ENCODE measurements at places on chromosomes 12 and 14.

DNA sequence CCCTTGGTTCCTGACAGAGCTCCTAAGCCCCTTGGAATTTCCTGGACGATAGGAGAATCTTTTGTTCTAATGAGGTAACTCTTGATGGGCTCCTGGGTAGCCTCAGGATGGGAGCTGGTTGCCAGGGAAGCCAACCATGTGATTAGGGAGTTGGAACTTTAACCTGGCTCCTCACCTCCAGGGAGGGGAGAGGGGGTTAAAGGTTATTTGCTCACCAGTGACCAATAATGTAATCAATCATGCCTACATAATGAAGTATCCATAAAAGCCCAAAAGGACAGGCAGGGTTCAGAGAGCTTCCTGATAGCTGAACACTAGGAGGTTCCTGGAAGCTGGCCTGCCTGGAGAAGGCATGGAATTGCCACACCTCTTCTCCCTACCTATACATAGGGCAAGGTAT lies 6.2 kb upstream of the CNOT2 start:
- DNase-seq: no peak

DNA sequence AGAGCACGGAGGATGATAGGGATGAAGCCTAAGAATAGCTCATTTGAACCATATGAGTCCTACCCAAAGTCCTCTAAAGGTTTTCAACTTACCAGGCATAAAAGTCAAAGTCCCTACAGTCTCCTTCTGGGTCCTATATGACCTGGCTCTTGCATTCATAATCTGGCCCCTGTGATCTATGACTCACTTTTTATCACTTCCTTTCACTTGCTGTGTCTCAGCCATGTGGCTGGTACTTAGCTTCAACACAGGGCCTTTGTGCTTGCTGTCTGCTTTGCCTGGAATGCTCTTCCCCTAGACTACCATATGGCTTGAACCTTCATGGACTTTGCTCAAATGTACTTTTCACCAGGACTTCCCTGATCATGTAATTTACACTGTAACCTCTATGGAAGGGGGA lies 137.6 kb upstream of the TMTC1 start:
- DNase-seq: no peak

DNA sequence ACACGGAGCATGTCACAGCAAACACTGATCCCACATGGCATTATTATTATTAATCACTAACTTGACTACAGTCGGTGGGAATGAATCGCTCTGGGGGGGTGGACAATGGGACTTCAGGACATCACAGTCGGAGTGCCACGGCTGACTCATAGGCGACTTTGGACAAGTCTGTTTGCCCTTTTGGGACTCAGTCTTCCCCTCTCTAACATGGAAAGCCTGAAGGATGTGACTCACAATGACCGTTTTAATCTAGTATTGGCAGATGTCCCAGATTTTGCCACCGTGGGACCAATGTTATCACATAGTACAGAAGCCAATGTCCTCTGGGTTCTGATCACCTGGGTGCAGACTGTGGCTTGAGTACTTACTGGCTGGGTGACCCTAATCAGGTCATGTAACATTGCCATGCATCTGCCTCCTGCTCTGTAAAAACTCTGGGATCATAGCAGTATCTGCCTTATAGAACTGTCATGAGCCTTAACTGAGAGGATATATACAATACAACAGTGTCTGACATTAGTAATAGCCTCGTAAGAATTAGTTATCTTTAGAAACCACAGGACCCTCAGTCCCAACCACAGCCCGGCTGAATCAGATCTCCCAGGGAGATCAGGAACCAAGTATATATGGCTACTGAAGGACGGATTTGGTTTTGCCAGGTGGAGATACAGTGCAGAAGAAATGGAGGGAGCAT lies 362.6 kb downstream of the BCL11B start:
- no peak for DNase-seq

- DNase-seq: no peak
These were observed 1.3 kb downstream of the FBXO33 start for GRCh38 chr14:39430762-39431415.

GRCh38 chr12:16607906-16608775 lies 2.2 kb upstream of the LMO3 start:
- DNase-seq: no peak

DNA sequence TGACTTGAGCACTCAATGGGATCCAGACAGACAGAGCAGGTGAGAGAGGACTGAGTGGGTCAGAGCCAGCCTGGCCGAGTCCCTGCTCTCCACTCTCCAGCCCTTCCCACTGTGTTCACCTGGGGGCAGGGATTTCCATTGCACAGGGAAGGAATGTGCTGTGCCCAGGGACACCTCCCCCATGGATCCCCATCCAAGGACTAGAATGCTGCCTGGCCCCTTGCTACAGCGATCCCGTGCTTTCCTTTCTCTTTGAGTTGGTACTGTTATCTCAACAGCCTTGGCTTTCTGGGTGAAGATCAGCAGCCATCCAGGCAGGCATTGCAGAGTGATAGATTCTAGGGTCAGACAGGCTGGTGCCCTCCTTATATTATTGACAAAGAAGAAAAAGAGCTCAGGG lies 60.3 kb upstream of the DLK1 start:
- DNase-seq: no peak

DNA sequence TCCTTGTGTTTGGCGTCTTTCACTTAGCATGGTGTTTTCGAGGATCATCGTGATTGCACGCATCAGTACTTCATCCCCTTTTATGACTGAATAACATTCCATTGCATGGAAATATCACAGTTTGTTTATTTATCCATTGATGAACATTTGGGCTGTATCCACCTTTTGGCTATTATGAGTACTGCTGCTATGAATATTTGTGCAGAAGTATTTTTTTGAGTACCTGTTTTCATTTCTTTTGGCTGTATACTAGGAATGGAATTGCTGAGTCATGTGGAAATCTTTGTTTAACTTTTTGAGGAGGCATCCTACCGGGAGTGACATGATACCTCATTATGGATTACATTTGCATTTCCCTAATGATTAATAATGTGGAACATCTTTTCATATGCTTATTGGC lies 66.4 kb downstream of the WNK1 start:
- no peak for DNase-seq

DNA sequence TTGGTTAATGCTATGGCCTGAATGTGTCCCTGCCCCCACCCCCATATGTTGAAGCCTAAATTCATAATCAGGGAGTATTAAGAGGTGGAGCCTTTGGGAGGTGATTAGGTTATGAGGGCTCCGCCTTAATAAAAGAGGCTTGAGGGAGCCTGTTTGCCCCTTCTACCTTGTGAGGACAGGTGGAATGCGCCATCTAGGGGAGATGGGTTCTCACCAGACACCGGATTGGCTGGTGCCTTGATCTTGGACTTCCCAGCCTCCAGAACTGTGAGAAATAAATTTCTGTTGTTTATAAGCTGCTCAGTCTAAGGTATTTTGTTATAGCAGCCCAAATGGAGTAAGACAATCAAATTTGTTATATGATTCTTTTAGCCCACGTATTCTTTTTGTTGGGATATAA lies 148.3 kb downstream of the PTCSC3 start:
- DNase-seq: no peak

GRCh38 chr14:104888489-104889374 lies 23.7 kb downstream of the CEP170B start:
- DNase-seq: no peak

DNA sequence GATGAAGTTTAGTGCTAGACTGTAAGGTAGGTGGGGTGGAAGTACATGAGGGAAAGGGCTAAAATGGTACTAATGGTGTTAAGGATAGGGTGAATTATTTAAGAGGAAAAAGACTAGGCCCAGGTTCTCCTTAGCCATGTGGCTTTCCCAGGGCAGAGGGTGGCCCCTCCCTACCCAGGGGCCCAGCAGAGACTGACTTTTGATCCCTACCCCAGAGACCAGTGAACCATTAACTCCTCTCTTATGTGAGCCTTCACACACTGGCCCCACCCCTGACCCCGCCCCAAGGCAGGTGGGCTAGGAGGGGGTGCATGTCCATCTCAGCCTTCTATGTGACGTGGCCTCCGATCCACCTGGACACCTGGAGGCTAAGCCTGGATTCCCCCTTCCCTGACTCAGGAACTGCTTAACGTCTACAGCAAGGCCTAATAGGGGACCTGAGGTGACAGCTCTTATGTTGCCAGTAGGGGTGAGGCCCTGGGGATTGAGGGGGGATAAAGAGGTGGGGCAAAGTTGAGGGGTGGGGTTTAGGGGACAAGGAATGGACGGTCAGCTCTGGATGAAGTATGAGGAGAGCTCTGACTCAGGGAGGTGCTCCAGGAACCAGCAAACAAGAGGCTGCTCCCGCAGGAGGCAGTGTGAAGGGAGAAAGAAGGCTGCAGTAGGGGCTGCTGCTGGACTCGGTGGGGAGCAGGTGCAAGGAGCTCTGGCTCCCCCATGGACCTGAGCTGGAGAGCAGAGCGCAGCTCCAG lies 757 bp downstream of the SLC39A5 start:
- DNase-seq: no peak

DNA sequence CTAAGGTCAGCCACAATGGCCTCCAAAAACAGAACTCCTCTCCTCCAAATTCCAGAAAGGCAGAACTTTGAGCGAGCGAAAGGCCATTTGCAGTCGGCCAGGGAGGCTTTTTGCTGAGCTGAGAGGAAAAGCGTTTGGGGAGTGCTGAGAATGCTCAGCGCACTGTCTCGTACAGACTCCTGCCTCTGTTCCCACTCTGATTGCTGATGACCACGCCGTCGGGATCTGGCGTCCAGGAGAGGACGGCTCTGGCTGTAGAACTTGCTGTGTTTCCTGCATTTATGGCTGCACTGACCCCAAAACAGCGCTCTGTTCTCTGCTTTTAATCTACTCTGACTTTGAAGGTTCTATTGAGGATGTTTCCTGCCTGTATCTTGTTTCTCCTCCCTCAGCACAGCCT lies 82.4 kb upstream of the WSCD2 start:
- no peak for DNase-seq

DNA sequence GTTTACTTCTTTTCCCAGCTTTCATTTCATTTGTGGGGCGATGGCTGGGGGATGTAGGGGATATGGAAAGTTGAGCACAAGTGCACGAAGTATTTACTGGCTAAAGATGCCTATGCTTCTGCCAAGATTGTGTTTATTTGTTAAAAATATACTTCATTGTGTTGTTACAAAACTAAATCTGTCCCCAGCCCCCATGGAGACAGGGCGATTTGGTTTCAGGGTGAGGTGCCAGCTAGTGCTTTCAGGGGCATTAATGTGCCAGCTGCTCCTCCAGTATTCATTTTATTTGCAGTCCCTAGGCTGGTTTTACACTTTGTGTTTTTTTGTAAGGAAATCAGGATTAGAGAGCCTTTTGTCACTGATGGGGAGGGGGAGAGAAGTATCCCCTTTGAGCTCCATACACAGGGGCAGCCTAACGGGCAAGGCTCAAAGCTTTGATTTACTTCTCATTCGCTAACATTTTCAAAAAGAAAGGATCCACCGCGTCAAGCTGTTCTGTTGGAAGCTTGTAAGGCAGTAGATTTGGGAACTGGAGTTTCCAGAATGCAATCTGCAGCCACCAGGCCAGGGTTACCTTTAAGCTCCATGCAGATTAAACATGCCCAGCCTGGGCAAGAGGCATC lies 198.7 kb upstream of the PLEKHG7 start:
- no peak for DNase-seq

- DNase-seq: no peak
These were observed 55.1 kb downstream of the SSH1 start for GRCh38 chr12:108802101-108802961.

- DNase-seq: no peak
These were observed 153.7 kb downstream of the AACS start for GRCh38 chr12:125218952-125219351.

Measured in GM12878 (cell line).